Stimulated activated CD8-positive, alpha-beta memory T cell treated with anti-CD3 and anti-CD28 coated beads, Interleukin-4, amount 100 ng/mL, for 1 hour (primary cell): ENCODE measurements at places on chromosomes 13 and 19.

- no peak for DNase-seq
Observed at GRCh38 chr13:29571876-29572570, 23.5 kb downstream of the SLC7A1 start.

DNA sequence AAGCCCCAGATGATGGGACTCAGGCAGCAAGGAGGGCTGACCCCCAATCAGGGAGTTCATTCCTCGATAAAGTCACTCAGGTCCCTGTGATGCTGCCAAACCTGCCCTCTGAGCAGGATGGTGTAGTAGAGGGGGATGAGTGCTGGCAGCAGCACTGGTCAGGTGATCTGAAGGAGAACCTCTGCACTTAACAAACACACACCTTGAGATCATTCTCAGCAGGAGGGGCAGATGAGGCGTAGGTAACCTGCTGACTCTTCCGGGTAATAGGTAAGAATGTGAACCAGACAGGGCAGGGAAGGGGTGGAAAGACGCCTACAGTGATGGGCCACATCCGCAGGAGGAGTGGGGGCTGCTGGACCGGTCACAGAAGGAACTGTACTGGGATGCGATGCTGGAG is 3.2 kb downstream of the ZNF446 start:
- no peak for DNase-seq

DNA sequence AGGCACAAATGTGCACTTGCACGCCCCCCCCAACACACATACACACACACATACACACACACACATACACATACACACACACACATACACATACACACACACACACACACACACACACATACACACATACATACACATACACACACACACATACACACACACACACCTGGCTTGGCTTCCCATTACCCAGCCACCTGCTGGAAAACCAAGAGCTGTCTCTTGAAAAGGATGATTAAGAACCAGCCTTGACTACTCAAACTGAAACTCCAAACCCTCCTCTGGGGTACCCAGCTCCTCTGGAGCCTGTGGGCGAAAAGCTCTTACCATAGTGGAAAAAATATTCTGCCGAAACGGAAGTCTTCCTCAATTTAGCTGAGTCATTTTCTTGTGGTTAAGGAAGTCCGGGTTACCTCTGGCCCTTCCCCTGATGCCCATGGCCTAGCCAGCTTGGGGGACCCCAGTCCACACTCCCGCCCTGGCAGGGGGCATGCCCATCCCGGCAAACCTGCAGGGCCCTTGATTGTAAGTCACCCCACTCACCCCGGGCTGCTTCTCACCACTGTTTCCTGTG is 21.9 kb downstream of the CEBPA start:
- no peak for DNase-seq

- no peak for DNase-seq
Observed at GRCh38 chr19:1422943-1423342, 15.3 kb upstream of the RPS15 start.

DNA sequence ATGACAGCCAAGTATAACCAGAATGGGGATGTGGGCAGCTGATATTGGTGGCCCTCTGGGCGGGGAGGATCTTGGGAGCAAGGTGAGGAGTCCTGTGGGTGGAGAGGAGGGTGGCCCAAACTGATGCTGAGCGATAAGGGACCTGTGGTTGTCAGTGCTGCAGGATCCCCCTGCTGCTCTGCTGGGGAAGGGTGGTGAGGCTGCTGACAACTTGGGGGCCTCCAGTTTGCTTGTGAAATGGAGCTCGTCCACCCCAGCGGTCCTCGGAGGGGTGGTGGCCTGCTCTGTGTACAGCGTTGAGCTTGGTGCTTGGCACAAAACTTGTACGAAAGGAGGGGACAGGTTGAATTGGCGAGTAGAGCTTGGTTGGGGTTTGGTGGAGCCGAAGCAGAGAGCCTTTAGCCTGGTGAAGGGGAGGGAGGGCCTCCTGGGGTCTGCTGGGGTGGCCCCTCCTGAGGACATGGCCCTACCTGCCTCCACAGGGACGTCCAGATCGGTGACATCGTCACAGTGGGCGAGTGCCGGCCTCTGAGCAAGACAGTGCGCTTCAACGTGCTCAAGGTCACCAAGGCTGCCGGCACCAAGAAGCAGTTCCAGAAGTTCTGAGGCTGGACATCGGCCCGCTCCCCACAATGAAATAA is 2.9 kb downstream of the RPS11 start:
- DNase-seq: no peak

DNA sequence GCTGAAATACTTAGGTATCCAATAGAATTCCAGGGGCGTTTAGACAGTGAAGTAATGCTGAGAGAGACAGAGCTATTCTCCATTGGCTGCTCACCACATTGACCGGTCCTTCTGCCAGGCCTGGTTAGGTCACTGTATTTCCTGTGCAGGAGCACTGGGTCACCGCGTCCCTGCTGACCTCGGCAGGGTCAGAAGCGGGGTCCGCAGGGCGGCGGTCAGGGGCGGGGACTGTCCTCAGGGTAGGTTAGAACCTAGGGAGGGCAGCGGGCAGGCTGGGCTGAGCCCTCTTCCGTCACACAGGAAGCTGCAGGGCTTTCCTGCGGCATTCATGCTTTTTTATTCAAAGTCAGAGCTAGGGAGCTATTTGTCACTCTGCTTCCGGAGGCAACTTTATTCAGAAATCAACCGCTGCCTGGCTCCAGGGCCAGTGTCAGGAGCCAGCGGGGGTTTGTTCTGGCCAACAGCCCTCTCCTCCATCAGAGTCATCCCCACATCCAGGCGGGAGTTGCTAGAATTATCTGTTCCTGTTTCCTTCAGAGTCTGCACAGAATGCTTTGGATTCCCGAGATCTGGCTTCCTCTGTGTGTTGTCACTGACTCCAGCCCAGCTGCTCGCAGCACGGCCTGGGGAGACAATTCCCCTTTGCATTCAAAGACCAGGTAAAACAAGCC is 81.2 kb upstream of the WASF3 start:
- DNase-seq: no peak

DNA sequence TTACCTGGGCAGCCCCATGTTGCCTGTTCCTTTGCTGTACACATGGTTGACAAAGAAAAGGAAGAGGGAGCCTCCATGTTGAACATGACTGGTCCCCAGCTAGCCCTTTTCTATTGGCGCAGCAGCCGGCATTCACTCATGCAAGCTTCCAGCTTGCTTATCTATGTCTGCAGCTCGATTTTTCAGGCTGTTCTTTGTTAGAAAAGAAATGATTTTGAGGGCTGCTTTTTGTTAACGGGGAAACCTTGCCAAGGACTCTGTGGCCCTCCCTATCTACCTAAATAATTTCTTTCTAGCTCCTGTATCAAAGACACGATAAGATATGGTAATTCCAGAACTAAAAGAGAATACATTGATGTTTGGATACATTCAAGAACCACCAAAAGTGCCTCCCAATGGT is 20.4 kb upstream of the ADGRE2 start:
- DNase-seq: no peak

GRCh38 chr13:27660511-27660910 is 38.8 kb downstream of the POLR1D start:
- DNase-seq: no peak

- DNase-seq: no peak
Observed at GRCh38 chr19:37928527-37929286, 21.7 kb downstream of the SIPA1L3 start.

DNA sequence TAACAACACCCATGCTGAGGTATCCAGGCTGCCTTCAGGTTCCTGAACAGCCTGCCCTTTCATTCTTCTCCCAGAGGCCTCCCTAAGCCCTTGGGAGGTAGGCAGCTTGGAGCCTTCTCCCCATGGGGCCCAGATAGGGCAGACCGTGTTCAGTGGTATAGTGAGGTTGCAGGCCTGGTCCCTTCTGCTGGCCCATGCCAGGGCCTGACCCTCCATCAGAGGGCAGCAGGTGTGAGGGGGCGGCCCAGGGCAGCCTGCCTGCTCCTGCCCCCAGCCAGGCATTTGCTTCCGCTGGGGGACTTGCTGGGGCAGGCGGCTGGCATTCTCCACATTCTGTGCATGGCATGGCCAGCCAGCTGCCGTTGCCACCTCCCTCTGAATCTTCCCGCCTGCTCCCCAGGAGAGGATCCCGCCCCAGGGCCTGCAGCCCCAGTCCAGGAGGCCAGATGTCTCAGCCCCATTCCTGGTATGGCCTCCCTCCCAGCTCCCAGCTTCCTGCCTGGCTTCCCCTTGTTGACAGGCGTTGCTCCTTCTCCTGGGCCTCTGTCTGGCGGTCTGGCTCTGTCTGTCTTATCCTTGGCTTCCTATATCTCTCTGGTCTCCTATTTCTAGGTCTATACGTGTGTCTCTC is 8.9 kb downstream of the CIC start:
- no peak for DNase-seq

- no peak for DNase-seq
Observed at GRCh38 chr13:30718661-30719524, 16.4 kb upstream of the ALOX5AP start.

- DNase-seq: no peak
Observed at GRCh38 chr19:15126131-15126910, 19.1 kb downstream of the SYDE1 start.

DNA sequence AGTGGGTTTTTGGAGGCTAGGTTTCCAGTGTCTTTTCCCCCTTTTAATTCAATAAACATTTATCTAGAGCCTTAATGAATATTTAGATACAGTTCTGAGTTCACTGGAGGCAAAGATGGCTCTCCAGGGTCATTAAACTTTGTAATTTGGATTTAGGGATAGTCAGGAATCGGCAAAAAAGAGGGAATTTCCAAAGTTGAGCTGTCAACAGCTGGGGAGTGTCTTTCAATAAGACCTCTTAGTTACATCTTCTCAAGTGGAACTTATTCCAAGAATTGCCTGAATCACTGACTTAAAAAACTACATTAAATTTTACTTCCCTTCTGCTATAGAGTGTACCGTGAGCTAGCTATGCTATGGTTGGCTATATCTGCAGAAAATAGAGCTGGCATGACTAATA is 2.0 kb downstream of the LRCH1 start:
- DNase-seq: no peak
